ENCODE measurements at places on chromosomes 5 and 9. TPM values are rescaled to one million over a fixed set of nuclear protein-coding genes. Genes with fewer than 3 reads are reported as not detected.

DNA sequence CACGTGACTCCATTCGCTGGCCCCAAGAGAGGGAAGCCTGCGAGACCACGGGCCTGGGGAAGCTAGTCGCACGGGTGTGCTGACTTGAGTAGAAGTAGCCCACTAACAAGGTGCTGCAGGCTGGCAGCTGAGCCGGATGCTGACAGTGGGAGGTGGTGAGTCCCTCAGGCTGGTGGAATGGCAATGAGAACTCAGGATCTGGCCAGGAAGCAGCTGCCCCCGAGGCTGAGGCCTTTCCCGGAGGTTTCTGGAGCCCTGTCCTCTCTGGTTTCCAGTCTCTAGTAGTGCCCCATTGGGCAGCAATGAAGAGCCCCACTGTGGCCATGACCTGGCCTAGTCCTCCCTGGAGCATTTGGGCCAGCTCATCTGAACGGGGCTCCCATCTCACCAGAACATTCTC, 366.7 kb upstream of the IRX4 start:
- DNase-seq: no peak

GRCh38 chr5:15463231-15463980, 36.6 kb upstream of the FBXL7 start:
- DNase-seq: no peak

DNA sequence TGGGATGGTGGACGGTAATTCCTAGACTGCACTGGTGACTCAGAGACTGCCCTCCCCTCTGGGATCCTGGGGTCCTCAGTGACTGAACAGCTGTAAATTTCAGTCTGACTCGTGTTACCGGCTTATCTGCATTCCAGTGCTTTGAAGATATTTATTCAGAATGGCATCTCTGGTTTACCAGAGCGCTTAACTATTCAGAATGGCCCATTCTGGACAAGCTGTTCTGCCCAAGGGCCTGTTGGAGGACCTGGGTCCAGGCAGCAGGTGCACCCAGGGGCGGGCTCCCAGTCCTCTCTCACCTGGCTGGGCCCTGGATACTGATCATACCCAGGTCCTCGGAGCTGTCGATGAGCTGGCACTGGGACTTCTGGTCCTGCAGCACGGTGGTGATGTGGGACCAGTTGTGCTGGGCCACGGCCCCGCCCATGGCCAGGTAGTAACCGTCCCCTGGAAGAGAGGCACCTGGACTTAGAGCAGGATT, 48.0 kb downstream of the SARDH start:
- DNase-seq: no peak

DNA sequence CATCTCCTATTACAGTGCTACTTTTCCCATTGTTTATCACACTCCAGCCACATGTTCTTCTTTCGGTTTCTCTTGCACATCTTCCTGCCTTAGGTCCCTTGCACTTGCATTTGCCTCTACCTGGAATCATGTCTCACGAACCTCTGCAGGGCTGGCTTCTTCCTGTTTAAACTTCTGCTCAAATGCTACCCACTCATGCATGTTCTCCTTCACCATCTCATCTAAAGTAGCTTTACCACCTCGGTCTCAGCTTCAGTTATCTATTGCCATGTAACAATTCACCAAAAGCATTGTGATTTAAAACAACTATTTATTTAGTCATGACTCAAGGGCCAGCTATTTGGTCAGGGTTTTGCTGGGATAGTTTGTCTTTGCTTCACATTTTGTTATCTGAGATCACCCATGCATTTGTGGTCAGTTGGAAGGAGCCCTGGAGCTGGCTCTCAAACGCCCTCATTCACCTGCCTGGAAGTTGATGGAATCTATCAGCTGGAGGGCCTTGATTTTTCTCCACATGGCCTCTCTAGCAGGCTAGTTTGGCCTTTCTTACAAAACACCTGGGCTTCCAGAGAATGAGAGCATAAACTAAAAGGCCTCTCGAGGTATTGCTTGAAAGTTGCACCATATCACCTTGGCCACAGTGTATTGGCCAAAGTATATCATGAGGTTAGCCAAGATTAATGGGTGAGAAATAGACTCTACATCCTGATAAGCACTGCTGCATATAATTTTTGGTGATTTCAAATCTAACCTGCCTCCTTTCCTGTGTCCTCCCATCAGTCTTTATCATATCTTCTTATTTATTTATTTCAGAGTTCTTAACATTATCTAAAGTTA, 21.4 kb downstream of the SPINK1 start:
- no peak for DNase-seq

DNA sequence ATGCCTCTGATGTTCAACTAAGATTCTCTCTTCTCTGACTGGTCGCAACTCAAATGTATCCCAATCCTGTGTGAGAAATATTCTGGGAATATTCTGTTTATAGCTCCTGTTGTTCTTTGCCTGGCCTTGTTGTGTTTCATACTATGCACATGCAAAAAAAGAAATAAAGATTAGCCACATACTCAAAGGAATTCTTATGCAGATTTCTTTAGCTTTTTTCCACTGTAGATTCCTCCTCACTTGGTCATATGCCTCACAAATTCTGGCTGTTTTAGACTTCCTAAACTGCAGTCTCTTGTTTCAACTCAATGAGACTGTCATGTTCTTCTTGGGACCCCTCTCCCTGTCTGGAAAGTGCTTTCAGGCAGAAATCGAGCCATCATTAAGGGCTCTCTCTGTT, 217.5 kb upstream of the SH3GL2 start:
- no peak for DNase-seq

Gene SLC25A51
- 30.8 TPM for total RNA-seq
